ENCODE measurements at places on chromosomes 3 and 15. TPM values are rescaled to one million over a fixed set of nuclear protein-coding genes. Genes with fewer than 3 reads are reported as not detected.

- DNase-seq = no peak
Measured at GRCh38 chr15:63196842-63197241, 7.4 kb downstream of the RAB8B start.

DNA sequence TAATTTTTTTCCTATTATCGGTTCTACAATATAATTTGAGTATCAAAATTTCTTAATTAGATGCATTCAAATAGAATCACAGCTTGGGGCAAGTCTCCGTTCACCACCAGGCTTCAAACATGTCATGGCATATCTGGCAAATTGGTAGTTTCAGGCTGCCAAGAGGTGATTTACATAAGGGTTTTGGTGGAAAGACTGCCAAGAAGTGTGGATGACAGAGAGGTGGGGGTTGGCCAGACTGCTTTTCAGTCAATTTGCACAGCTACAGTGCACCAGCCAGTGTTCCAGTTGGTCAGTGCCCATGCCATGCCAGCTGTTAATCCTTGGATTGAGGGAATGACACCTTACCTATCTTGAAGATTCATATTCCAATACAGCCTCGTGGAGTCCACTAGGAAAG is 8.4 kb upstream of the GSK3B start:
- DNase-seq = no peak

Gene POLQ
- 2.6 TPM for polyA plus RNA-seq

DNA sequence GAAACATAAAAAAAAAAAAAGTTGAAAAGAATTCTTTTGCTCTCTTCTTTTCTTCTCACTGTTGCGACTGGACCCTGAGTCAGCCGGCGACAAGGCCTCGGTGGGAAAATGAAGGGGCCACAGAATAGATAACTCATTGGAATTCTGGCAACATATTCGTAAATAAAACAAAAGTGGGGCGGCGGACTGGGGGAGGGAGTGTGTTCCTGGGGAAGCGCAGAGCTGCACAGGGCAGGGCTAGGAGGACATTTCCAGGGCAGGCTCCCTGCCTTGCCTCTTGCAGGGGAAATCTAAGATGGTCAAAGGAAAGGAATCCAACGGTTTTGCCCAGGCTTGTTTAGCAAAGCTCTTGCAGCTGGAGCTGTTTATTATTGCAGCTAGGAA is 1042.8 kb upstream of the NR2F2 start:
- no peak for DNase-seq

DNA sequence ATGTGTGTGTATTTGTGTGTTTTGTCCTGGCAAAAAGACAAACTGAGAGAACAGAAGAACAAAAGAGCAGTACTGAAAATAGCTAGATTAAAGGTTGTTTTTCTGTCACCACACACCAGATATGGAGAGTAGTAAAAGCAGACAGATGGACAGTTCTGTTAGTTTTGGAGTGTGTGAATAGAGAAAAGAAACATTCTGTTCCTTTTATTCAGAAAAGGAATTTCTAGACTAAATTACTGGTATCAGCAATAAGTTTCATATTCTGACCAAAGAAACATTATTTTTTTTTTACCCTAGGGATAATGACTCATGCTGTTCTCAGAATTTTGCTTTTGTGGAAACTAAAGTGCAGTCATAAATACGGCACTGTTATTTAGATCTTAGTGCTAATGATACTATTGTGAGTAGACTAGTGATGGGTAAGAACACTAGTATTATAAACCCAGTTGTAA is 32.9 kb downstream of the PIK3CA start:
- peak; percentile 33 for DNase-seq

- no peak for DNase-seq
Measured at GRCh38 chr3:168974617-168975403, 688.7 kb downstream of the MECOM start.

Gene LRRIQ4
- not detected for polyA plus RNA-seq

GRCh38 chr3:197555281-197556261 is at the start of gene BDH1:
TSS of gene BDH1 (minus strand) at chr3:197555968. CDS start at chr3:197546443, 9,525 bp downstream.
- DNase-seq = peak; percentile 19

Data from hindlimb muscle (tissue), 1 donor.